ENCODE measurements at places on chromosomes 3 and 15. TPM values are rescaled to one million over a fixed set of nuclear protein-coding genes. Genes with fewer than 3 reads are reported as not detected.

The PRTG gene
- 5.9 TPM for total RNA-seq

The SLC38A3 gene
- total RNA-seq, result not detected

The TLR9 gene
- not detected for total RNA-seq

The ATP13A5 gene
- 0.76 TPM for total RNA-seq

The GOLGA8T gene
- 2.0 TPM for total RNA-seq

The TMEM207 gene
- not detected for total RNA-seq

The COL8A1 gene
- 80.4 TPM for total RNA-seq

The GRAMD1C gene
- 3.7 TPM for total RNA-seq

The CPEB1 gene
- total RNA-seq, result 1.6 TPM

The MAPKAPK3 gene
- 82.4 TPM for total RNA-seq

The CCNB2 gene
- 4.9 TPM for total RNA-seq

The SPESP1 gene
- 1.2 TPM for total RNA-seq

The PRKAR2A gene
- total RNA-seq, result 14.7 TPM

The MAP2K5 gene
- total RNA-seq, result 7.8 TPM

The APBA2 gene
- total RNA-seq, result 5.2 TPM

The CCR3 gene
- not detected for total RNA-seq

The GOLGA6D gene
- not detected for total RNA-seq

The GRIP2 gene
- 0.46 TPM for total RNA-seq

The VWA5B2 gene
- 1.2 TPM for total RNA-seq

The ROPN1 gene
- not detected for total RNA-seq

The STXBP5L gene
- 0.07 TPM for total RNA-seq

The PAK6 gene
- 20.7 TPM for total RNA-seq

The ATP8B4 gene
- 4.7 TPM for total RNA-seq

The LRRC31 gene
- total RNA-seq, result 1.00 TPM

The RASGRF1 gene
- total RNA-seq, result 57.6 TPM

The BTD gene
- total RNA-seq, result 6.8 TPM

The CD276 gene
- total RNA-seq, result 83.6 TPM

The MED12L gene
- total RNA-seq, result 0.31 TPM

The HEXA gene
- total RNA-seq, result 175 TPM

The OR5H1 gene
- not detected for total RNA-seq

The TTLL13 gene
- 0.39 TPM for total RNA-seq

The PTH1R gene
- total RNA-seq, result 19.0 TPM

The C3orf49 gene
- total RNA-seq, result not detected

The CD200R1 gene
- total RNA-seq, result 1.7 TPM

The DISP2 gene
- total RNA-seq, result 0.11 TPM

The CCR9 gene
- total RNA-seq, result 0.11 TPM

The SEMA5B gene
- total RNA-seq, result 0.69 TPM

The ACOX2 gene
- total RNA-seq, result 19.1 TPM

The OR5K2 gene
- not detected for total RNA-seq
